ENCODE measurements at places on chromosomes 1 and 21.
A peak's percentile ranks its signal among the peaks of the same experiment; 100 is the strongest.

DNA sequence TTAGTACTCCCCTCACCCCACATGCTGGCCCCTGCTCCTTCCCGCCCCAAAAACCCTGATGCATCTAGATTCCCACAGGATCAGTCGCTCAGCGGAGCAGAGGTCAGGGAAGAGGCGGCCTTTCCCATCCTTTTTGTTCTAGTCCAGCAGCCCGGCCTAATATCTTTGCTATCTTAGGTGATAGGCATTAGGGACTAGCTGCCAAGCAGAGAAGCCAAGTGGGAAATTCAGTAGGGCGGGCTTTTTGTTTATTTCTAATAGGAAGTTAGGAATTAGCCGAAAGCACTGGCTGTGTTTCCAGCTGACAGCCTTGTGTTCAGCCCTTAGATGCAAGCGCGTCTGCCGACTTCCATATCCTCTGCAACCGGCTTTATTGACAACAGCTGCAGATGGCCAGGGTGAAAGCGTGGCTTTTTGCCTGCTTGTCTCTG is 59.0 kb upstream of the BCAR3 start:
- DNase-seq: no peak

- no peak for DNase-seq
Observed at GRCh38 chr1:228478326-228478725, 8.9 kb upstream of the RNF187 start.

DNA sequence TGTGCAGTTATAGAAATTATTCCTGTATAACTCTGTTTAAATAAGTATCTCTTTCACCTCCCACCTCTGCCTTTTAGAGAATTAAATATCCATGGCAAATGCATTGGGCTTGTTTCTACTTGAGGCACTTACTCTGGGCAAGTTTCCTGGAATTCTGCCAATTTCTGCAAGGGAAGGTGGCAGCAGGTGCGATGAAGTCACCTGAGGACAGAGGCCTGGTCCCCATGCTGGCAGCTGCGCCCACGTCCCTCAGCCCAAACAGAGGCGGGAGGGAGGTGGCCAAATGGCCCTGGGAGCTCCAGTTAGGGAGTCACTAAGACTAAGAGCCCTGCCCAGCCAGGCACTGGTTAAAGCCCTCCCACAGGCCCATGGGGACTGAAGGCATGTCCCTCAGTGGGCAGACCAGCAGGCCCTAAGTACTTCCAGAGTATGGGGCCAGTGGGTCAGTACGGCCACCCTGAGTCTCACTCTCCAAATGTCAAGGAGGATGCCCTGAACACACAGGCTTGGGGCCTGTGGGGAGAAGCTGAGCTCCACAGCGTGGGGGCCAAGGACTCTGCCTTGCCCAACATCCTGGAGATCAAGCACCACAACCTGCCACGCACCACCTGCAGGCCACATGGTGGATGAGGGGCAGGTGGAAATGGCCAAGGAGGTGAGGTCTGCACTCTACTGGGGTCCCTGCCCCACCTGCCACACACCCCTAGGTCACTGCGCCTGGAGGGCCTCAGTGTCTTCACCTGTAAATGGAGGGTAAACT is 19.4 kb downstream of the ACOT7 start:
- DNase-seq: no peak

DNA sequence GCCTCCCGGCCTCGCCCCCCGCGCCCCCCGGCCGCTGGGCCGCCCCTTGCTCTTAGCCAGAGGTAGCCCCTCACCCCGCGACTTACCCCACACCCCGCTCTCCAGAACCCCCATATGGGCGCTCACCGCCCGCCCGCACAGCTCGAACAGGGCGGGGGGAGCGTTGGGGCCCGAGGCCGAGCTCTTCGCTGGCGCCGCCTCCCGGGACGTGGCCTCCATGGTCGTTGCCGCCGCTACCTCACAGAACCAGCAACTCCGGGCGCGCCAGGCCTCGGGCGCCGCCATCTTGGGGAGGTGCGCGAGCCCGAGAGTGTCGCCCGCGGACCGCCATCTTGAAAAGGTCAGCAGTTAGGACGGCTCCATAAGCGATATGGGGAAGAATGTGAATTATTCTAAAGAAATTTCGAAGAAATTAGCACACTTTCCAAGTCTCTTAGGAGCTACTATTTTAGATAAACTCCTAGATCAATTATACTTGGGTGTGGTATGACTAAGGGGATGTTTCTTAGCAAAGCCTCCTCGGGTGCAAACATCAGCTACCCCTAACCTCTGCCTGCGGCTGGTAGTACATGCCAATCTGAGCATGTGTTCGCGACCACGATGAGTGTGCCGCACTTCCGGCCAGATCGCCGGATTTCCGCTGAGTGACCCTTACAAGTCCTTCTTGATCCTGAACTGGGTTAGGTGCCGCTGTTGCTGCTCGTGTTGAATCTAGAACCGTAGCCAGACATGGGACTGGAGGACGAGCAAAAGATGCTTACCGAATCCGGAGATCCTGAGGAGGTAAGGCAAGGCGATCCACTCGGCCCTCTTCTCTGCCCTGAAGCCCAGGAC is at the start of the genes LRRC41 and UQCRH:
Gene LRRC41, minus strand, starts transcription at position 579 of the 834 bp plus-strand sequence. Its CDS starts 294 bp downstream, at position 285.
Gene UQCRH, plus strand, starts transcription at position 661 of the 834 bp plus-strand sequence. Its CDS starts 69 bp downstream, at position 730.
- peak; percentile 92 for DNase-seq

GRCh38 chr1:21818656-21819055 is 6.6 kb downstream of the LDLRAD2 start:
- no peak for DNase-seq

GRCh38 chr1:221993444-221993948 is 251.6 kb upstream of the DUSP10 start:
- no peak for DNase-seq

DNA sequence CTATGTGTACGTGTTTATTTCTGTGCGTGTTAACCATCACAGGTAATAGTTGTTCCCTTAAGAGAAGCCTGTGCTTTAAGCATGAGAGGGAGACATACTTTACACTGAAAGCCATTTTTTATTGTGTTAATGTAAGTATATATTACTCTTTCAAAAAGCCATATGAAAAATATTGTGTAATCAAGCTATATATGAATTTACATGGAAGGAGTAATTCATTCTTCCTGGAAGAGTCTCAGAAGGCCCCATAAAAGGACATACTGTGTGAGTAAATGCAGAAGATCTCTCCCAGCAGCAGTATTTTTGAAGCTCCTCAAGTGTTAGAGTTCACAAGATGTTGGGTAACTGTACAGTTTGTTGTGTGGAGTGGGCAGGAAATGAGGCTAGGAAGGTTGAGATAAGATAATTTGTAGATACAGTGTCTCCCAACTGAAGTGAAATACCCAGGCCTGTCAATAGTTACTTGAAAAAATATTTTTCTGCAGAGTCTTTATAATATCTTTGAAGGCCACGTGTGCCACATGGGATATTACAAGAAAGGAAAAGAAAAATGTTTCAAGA is 138.3 kb downstream of the PTGER3 start:
- DNase-seq: no peak
